ENCODE measurements at places on chromosomes 11 and 22.
A peak's percentile ranks its signal among the peaks of the same experiment; 100 is the strongest.

DNA sequence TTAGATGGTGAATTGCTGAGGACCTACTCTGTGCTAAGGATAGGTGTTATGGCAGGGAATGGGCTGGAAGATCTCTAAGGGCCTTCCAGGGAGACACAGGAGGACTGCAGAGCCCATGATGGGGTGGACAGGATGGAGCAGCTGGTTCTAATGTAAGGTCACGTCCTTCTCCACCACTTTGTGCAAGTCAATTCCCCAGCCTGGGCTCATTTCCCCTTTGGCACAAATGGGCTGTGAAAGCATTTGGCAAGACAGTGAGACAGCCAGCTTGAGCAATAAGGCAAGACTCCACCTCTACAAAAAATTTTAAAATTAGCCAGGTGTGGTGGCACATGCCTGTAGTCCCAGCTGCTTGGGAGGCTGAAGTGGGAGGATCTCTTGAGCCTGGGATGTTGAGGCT lies 81.4 kb upstream of the THY1 start:
- DNase-seq: no peak

DNA sequence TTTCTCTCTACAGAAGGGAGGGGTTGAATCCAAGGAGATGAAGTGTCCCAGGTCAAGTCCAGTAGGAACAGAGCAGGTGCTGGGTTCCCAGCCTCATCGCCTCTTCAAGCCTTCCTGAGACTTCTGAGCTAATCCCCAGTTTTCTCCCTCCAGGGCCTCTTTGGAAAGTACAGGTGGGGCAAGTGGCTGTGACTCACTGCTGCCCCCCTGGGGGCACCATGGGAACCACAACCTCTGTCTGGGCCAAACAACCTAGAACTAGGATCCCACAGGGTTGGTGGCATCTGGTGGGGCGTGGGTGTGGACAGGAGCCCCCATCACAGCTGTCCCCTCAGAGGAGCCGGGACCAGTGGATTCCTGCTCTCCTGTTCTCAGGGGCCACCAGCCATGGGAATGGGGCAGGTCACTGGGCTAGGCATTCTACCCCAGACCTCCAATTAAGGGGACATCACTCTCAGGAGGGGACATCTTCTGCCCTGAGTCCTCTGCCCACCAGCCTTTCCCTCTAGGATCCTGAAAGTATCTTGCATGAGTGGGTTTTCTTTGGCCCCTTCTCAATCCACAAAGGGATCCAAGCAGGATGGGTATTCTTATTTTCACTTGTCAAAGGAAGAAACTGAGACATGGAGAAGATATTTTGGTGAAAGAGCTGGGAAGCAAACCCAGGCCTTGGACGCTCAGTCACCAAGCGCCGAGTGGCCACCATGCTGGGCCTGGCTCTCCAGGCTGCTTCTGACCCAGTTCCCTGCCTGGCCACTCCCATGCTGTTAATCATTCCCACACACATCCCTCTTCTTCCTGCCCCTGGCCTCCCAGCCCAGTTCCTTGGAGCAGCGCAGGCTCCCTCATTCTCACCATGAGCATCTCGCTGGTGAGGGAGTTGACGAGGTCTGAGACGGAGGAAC lies 23.8 kb downstream of the LRRC10B start:
- peak; percentile 86 for DNase-seq

- no peak for DNase-seq
These were observed 29.3 kb downstream of the OSBPL5 start for GRCh38 chr11:3135481-3136440.

GRCh38 chr11:131353766-131354165 lies 16.6 kb upstream of the NTM start:
- DNase-seq: no peak

DNA sequence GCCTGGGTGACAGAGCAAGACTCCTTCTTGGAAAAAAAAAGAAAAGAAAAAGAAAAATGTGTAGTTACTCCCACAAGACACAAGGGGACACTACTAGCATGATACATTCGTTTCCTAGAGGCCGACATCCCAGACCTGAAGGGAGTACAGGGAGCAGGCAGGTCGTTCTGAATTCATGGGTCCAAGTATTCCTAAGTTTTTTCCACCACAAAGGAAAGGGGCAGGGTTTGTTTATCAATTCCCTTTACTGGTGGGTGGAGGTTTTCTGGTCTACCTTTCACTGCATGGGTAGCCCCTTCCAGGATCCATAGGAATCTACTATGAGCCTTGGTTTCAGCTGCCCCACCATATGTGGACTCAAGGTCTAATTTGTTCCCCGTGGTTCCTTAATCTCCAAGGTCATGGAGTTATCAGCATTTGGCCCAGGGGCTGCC lies 11.8 kb downstream of the TIGD3 start:
- peak; percentile 87 for DNase-seq

GRCh38 chr11:68773521-68774193 lies 22.3 kb upstream of the TESMIN start:
- DNase-seq: no peak

GRCh38 chr11:12534549-12534948 lies 139.7 kb upstream of the TEAD1 start:
- no peak for DNase-seq

- DNase-seq: no peak
These were observed 291.6 kb downstream of the BUD13 start for GRCh38 chr11:116481126-116481675.

DNA sequence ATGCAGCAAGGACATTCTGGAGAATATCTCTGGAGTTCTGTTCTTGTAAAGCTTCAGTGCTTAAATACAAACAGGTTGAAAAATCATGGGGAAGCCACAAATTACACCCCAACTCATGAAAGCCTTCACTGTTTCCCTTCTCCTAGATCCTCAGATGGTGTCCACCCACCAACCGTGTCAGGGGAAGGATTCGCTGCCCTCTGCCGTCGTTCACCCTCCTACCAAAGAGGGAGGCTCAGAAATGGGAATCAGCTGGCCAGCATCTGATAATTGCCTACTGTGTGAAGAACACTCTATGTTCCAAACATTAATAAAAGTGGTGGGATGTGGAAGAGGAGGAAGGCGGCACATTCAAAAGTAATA lies 7.4 kb upstream of the HEPACAM start:
- no peak for DNase-seq

DNA sequence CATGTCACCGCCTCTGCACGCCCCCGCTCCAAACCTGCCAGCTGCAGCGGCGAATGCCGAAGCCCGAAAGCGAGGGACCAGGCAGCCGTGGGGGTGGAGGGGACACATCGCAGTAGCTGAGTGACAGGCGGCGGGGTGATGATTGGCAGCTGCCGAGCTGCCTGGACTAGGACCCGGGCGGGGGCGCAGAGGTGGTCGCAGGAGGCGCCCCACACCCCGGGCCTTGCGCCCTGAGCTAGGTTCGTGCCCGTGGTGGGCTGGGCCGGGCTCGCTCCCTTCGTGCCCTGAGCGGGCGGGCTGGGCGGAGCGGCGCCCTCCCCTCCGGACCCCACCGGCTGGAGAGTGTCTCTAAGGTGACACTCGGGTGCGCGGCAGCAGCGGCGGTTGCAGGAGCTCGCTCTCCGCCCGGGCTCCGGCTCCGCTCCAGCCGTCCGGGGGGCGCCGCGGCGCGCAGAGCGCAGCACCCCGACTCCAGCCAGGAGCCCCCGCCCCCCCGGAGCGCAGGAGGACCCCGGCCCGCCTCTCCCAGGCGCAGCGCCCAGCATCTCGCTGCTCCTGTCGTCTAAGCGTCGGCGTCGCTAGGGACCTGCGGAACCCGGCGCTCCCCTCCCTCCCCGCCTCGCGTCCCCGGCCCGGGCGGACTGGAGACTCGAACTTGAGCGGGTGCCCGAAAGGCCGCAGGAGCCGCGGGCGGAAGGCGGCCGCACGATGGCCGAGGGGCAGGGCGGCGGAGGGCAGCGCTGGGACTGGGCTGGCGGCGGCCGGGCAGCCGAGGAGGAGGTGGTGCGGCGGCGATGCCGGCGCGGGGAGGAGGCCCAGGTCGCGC lies 14.5 kb upstream of the DGKZ start:
- no peak for DNase-seq

GRCh38 chr22:41021613-41022454 lies 70.6 kb upstream of the EP300 start:
- DNase-seq: no peak

DNA sequence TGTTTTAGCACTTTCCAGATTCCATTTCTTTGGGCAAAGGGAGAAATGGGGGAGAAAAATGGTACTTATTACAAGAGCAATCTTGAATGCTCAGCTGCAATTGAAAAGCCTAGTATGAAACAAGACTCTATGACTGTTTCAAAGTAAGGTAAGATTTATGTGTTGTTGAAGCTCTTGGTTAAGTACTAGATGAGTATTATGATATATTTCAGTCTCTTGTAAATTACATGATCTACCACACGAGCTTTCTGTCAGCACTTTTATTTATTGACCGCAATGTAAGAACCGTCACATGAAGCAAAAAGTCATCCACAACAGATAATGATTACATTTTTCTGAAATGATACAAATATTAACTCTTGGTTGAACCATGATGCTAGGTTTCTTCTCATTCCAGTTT lies 906.7 kb upstream of the CHORDC1 start:
- no peak for DNase-seq

GRCh38 chr11:78662811-78663210 lies 88.1 kb upstream of the NARS2 start:
- no peak for DNase-seq

DNA sequence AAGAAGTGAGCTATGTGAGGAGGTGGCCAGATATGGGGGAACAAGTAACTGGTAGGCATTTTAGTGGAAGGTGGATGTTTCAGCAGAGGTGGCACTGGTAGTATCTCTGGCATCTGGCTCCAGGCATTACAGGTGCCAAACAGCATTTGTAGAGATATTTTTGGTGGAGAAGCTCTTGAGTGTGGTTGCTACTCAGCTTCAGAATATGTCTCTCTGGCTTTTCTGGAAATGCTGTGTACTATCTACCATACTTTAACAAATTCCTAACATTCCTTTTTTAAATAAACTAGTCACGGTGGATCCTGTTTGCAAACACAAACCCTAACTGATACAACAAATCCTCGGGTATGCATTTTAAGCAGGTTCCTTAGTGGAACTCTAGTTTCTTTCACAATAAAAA lies 128.0 kb downstream of the BARX2 start:
- DNase-seq: no peak

- no peak for DNase-seq
These were observed 115.5 kb downstream of the PHF21B start for GRCh38 chr22:44894321-44894720.

DNA sequence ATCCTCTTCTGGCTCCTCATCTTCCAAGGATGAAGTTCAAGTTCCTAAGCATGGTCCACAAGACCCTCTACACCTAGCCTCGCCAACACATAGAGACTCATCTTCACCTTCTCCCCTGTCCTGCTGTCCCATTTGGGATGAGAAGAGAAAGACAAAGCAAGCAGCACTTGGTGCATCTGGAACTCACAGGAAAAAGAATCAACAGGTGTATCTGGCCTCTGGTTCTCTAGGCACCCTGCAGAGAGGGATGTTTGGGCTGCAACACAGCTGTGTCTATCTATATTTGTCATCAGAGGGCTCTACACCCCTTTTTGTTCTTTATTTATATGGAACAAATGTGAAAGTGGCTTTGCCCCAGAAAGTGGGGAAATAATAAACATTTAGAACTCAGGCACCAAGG lies 82.1 kb upstream of the GALNT18 start:
- DNase-seq: no peak

DNA sequence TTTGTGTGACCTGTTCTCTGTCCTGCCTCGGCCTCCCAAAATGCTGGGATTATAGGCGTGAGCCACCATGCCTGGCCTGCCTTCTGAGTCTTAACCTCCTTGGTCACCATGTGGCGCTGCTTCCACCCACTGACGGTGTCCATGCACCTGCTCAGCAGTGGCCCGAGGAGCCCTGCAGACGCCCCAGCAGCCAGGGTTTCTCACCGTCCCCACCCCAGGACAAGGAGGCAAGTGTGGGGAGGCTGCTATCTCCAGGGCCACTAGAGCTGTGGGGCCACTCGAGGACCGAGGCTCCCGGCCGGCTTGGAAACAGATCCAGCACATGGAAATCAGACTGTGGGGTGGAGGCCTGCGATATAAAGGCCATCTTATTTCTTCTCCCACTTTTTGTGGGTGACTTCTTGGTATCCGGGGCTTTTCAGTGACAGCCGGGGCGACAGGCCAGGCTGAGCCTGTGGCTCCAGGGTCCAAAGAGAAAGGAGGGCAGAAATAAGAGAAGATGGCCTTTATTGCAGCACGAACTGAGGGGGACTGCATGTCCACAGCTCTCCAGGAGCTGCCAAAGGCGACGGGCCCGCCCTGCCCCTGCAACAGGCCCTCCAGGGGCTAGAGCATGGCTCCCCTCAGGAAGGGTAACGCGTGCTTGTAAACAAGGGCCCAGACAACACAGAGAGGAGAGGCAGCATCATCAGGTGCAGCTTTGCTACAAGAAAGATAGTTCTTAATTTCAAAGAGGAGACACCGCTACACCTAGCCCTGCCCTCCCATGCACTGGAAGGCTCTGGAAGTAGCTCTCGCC lies 15.0 kb downstream of the TSPO start:
- DNase-seq: no peak

GRCh38 chr22:42764895-42765363 lies 44.3 kb upstream of the A4GALT start:
- DNase-seq: no peak

DNA sequence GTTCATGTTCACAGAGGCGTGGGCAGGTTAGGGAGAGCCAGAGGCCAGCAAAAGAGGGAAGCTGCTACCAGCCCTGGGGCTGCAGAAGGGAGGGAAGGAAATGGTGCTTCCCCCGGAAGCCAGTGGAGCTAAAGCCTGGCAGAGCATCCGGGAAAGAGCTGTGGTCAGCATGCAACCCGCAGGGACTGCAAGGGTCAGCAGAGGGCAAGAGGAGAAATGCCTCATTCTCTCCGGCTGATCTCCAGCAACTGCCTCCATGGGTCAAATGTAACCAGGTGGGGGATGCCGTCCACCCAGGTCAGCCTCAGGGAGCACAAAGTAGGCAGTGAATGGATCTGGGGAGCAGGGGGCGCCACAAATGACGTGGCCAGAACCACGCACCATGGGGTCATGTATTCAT lies 36.9 kb upstream of the PRR5 start:
- no peak for DNase-seq

GRCh38 chr11:75453916-75454655 lies 21.1 kb upstream of the KLHL35 start:
- DNase-seq: no peak

Data from D721Med (cell line).